Activated naive CD8-positive, alpha-beta T cell treated with anti-CD3 and anti-CD28 coated beads for 36 hours (primary cell): ENCODE measurements at places on chromosomes 13 and 19. TPM values are rescaled to one million over a fixed set of nuclear protein-coding genes. Genes with fewer than 3 reads are reported as not detected.

DNA sequence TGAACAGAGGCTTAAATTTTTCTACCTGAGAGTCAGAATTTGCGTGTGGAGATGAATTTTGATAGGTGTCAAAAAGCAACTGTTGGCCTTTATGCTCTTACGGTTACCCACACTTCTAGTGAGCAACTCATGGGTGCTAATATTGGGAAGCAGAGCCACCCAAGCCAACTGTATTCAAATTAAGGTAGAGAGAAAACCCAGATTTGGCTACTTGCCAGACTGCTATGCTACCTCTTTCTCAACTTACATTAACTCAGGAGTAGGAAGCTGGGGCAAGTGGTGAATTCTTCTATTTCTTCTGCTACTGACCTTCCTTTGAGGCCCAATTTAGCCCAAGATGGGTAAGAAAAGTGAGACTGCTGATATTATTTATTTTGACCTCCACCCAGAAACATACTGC lies 83.9 kb downstream of the OLFM4 start:
- DNase-seq, result no peak

GRCh38 chr19:28972058-28972852 lies 240.7 kb downstream of the UQCRFS1 start:
- no peak for DNase-seq

DNA sequence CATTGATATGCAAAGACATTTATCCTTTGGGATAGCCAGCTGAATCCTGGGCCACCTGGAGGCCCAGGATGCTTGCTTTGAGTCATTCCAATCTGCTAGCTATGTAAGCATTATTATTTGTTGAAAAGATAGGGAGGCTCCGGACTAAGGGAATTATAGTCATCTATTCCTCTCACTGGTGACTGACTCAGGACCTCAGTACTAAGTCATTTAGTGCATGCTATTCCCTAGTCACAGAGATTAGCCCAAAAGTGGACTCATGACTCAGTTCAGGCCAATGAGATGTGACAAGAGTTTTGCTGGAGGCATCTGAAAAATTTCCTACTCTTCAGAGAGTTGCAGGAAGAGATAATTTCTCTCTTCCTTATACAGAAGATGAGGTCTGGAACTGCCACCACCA lies 67.9 kb upstream of the ITM2B start:
- no peak for DNase-seq

RASGRP4 gene
- 0.23 TPM for total RNA-seq

ANGPTL8 gene
- not detected for total RNA-seq

- DNase-seq, result no peak
Measured at GRCh38 chr19:27741236-27741635, 1471.7 kb downstream of the UQCRFS1 start.

- DNase-seq, result peak; percentile 47
Measured at GRCh38 chr19:10508707-10509106, 5.6 kb upstream of the KEAP1 start.

DNA sequence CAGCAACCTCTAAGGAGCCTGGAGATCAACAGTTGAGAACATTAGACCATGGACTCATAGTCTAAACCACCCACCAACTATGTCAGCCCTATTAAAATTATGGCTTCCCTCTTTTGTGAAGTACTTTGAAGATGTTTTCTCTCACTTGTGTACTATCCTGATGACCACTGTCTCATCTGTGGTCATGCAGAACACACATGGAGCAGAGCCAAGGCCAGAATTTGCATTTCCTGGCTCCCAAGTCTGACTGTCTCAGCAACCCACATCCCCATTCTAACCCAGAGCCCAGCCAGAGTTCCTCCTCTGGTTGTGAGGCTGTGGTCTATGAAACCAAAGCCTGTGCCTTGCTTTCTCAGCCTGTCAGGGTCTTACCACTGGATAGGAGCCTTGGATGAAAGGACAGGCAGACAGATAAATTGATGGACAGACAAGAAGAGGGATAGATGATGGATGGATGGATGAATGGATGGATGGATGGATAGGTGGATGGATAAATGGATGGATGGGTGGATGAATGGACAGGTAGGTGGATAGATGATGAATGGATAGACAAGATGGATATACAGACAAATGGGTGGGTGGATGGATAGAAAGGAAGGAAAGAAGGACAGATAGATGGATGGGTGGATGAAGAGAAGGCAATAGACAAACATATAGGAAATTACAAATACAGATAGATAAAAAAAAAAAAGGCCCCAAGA lies 35.4 kb downstream of the ZNF557 start:
- DNase-seq, result no peak

UNC13A gene
- total RNA-seq, result not detected

GRCh38 chr19:4758082-4758481 lies 33.5 kb upstream of the FEM1A start:
- no peak for DNase-seq

GRCh38 chr13:23705583-23705982 lies 135.4 kb downstream of the TNFRSF19 start:
- DNase-seq, result no peak

CATSPERD gene
- not detected for total RNA-seq

DNA sequence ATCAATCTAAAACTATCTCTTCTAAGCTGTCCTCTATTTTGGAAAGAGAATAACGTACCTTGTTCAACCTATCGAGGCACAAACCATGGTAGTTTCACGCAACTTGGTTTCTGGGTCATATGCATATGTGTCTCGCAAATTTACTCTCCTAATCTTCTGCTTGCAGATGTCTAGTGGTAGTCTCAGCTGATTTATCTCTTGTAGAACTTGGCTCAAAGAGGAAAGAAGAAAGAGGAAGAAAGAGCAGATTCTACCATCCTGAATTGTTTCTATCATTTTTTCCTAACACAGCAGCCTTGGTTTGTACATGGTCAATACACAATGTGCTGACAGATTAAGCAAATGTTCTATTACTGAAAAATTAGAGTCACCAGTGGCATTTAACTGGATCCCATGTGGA lies 282.3 kb downstream of the SPRY2 start:
- no peak for DNase-seq

RPL28 gene
- 2,585 TPM for total RNA-seq

ZNF180 gene
- 10.2 TPM for total RNA-seq

SLC25A41 gene
- 0.52 TPM for total RNA-seq

DNA sequence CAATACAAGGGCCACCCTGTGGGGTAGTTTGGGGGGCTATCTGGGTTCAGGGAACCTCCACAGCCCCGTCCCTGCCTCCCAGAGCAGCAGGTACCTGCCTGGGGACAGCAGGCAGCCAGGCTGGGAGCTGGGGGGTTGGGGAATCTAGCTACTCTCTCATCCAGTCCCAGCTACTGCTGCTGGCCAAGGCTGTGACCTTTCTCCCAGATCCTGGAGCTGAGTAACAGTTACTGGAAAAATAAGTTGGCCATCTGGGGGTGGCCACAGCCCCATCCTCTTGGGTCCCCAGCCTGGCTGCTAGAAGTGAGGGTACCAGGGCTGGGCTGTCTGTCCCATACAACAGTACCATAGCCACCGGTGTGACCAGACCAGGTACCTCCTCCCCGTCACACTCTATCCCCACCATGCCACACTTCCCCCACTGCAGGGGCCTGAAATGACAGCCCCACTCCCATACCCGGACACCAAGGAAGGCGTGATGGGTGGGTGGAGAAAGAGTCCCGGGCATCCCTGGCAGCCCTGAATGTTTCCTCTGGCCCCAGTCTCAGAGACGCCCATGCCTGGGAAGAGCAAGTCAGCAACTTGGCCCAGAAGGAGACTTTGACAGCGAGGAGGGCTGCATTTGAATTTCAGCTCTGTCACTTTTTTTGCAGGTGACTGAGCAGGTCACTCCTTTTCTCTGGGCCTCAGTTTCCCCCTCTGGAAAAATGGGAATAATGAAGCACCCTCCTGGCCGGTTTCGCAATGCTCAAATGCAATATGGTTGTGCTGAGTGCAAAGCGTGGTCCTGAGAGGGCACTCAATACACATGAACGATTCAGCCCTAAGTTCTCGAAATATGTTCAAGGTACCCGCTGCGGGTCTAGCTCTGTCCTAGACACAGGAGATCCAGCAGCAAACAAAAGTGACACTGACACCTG lies 30.7 kb upstream of the NFIC start:
- no peak for DNase-seq

CD37 gene
- total RNA-seq, result 110 TPM

DNA sequence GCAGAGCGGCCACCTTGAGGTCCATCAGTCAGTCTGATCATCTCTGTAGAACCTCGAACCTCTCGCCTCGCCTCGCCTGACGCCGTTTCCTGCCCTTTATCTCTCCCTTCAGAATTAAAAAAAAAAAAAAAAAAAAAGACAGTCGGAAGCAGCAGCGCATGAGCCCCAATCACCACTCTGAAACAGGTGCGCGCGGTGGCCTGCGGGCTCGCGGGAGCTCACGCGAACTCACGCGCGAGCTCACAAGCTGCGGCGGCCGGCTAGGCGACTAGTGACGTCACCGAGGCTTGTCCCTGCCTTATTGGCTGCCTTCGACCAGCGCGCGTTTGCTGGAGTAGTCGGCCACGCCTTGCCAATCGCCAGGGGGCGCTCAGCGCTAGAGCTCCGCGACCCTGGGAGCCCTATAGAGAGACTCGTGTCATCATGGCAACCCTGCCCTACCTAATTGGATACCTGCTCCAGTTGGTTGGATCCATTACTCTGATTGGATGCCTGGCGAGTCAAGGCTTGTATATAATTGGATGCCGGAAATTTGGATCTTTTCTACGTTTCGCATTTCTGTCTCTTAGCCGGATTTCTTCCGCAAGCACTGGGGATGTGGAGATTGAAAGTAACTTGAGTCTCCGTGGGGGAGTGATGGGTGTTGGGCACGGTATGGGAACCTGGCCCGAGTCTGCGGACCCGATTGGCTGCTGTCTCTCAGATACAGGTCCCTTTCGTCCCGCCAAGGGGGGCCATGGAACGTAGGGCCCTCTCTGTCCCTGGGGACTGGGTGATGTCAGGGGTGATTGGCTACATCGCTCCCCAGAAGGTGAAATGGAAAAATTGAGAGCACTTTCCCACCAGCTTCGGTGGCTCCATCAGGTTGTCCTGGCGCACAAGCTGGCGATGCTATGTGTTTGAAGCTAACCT lies 31.6 kb downstream of the SYT3 start:
- DNase-seq, result peak; percentile 94

PNMA8B gene
- total RNA-seq, result 0.21 TPM

SLC25A15 gene
- total RNA-seq, result 27.7 TPM

- no peak for DNase-seq
Measured at GRCh38 chr19:30227012-30227621, 145.1 kb upstream of the ZNF536 start.

LILRA1 gene
- total RNA-seq, result not detected

ADGRE2 gene
- 0.48 TPM for total RNA-seq

DNA sequence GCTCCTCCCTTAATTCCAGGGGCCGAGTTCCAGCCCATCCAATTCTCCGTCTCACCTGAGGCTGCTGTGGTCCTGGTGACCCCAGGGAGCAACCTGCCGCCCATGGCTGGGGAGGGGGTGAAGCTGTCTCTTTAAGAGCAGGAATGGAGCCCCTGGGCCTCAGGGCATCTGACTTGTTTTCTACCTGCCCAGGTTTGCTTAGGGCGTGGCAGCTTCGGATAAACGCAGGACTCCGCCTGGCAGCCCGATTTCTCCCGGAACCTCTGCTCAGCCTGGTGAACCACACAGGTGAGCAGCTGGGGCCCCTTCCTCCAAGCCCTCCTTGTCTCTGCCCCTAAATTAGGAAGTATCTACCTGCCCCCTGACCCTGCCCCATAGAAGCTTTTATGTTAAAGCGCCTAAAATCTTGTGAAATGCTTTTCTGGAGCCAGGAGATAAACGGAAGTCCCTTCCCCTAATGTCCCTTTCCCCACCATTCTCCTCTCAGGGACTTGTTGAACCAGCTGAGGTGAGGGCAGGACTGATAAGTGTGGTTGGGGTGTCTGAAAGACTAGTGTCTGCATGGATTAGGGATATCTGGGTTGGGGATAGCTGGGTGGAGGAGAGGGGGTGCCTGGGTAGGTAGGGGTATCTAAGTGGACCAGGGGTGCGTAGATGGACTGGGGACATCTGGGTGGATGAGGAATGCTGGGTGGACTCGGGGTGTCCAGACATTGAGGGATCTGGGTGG lies 614 bp downstream of the FXYD3 start:
- DNase-seq, result no peak

AZU1 gene
- not detected for total RNA-seq

DNA sequence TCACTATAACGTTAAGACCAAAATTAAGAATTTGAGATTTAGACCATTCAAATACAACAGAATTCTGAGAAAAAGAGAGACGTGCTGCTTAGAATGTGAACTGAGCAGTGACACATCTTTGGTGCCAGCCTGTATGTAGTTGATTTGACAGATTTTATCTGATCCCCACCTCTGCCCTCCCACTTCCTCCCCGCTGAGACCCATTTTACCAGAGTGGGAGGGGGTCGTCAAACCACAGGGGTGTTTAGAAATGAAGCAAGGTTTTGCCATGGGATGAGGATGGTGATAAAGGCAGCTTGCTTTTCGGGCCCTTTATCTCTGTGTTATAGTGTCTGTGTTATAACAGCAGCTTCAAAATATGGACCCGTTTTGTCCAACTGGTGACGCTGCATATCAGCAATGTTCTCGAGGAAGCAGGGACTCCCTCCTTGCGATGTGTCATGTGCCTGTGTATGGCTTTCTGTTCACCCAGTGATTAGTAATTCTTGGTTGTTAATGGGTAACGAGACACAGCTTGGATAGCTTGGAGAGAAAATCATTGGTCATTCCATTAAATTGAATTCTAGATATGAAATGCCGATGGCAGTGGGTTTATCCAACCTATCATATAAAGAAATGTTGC lies 125.0 kb downstream of the HS6ST3 start:
- DNase-seq, result no peak

GRCh38 chr19:28026636-28027035 lies 1186.3 kb downstream of the UQCRFS1 start:
- no peak for DNase-seq

- DNase-seq, result no peak
Measured at GRCh38 chr13:26541678-26542568, 15.6 kb upstream of the WASF3 start.

DNA sequence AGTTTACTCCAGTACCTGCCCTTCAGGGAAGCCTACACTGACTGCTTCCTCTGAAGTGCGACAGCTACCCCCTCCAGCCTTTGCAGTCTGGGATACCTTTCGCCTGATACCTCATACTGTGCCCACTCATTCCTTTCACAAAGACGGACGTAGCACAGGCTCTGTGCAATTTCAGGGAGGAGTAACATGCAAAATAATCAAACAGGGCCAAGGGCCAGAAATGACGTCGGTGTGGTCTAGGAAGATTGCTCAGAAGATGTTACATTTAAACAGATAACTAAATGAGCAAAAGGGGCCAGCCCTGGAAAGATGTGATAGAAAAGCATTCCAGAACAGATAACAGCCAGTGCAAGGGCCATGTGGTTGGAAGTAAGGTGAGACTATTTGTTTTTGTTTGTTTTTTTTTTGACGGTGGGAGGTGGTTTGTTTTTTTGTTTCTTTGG lies 6.6 kb upstream of the DDX39A start:
- no peak for DNase-seq

DNA sequence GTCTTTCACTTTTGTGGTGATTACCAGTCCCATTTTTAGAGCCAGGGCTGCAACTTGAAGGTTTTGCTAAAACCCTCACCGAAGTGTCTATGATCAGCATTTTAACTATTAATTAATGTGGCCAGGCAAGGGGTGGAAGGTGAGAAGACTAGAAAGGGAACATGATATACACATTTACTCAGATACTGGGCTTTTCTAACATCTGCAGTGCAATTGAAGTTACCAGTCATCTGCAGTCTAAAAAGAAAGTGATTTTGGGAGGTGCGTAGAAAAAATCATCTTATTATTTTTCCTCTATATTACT lies 481 bp downstream of the ALOX5AP start:
- DNase-seq, result no peak

ADGRE3 gene
- total RNA-seq, result not detected
